K562 (cell line): ENCODE measurements at places on chromosomes 3 and 15.

GRCh38 chr3:144652573-144652972 is 681.0 kb downstream of the DIPK2A start:
- no peak for DNase-seq

DNA sequence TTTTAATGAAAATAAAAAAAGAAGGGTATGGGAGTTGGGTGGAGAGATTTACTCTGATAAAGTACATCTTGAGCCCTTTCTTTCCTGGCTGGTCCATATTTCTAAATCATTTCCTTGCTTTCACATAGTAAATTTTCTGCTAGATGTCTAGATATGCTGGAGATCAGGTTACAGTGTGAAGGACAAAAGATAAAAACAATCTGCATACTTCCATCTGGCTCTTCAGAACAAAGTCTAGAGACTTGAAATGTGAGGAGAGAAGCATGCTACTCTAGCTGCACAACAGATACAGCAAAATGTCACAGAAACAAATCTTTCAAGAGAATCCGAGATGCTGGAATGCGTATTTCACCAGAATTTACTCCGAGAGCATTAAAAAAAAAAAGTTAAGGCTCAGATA is 42.2 kb downstream of the FOXP1 start:
- DNase-seq: peak; percentile 23

GRCh38 chr3:44678480-44679116 is 30.1 kb downstream of the ZNF35 start:
- no peak for DNase-seq

DNA sequence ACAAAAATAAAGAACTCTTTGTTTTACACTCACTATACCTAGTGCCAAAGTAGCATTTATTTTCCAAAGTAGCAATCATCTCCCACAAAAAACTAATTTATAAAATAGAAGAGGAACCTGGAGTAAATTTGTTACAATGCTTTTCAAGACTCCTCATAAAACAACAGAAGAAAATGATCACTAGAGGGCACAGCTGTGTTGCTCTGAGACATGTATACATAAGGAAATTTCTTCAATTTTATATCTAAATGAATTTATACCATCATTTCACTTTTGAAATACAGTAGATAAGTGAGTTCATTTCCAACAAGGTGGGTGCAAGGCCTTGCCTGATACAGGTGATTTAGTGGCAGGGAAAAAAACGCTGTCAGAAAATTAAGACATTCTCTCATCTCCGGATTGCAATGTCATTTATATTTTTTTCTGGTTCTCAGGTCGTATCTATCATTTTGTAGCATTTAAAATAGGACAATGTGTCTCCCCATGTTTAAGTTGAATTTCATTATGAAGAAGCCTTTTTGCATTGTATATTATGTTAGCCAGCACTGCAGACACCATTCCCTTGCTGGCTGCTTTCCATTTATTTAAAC is 25.3 kb upstream of the ARHGEF26 start:
- DNase-seq: no peak

- no peak for DNase-seq
These were observed 53.3 kb upstream of the TLE3 start for GRCh38 chr15:70151003-70151402.

- DNase-seq: no peak
These were observed 61.9 kb downstream of the GOLGA6L7 start for GRCh38 chr15:28786521-28786920.

DNA sequence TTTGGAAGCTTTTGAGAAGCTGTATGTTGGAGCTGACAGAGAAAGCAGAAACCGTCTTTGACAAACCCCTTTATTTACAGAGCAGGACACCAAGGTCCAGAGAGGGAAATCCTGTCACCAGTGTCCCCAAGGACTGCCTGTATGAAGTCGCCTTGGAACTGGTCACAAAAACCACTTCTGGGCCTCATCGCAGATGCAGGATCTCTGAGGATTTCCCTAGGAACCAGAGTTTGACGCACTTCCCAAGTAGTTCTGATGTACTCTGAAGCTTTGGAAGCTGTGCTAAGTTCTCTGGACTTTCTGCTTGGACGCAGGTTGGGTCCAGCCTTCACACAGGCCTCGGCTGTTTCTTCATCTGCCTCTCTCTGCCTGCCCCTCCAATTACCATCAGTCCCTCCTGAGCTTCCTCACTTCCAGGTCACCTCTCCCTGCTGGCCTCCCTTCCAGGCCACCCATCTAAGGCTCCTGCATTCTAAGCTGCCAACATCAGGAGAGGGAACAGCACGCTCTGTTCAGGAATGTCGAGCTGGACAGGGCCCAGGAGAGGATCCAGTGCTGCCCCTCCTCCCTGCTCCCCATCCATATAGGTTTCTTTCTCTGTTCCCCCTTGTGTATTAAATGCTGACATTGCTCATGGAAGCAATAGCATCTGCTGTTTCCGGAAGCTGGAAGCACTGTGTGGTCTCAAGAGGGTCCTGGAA is 270.8 kb downstream of the OPA1 start:
- DNase-seq: no peak

- DNase-seq: no peak
These were observed 30.2 kb upstream of the ATOSA start for GRCh38 chr15:52709187-52709981.

DNA sequence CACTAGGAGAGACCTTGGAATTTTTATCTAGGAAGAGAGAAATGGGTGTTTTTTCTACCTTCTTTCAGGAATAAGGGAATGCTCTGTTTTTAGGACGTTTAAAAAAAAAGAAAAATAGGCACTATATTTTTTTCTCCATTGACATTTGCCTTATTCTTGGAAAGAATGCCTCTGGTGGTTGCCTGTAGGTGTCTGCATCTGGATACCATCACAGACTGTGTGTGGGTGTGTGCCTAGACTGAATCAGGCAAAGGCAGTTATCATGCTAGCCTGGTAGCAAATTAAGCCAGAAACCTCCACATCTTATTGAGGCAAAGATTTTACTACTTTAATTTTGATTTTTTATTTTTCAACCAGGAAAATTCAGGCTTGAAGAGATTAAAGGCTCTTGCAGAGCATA is 513.6 kb upstream of the KCNMB2 start:
- no peak for DNase-seq

GRCh38 chr3:194206320-194206719 is 70.4 kb downstream of the HES1 start:
- no peak for DNase-seq

- DNase-seq: no peak
These were observed 605 bp upstream of the RASL12 start for GRCh38 chr15:65068403-65068788.

DNA sequence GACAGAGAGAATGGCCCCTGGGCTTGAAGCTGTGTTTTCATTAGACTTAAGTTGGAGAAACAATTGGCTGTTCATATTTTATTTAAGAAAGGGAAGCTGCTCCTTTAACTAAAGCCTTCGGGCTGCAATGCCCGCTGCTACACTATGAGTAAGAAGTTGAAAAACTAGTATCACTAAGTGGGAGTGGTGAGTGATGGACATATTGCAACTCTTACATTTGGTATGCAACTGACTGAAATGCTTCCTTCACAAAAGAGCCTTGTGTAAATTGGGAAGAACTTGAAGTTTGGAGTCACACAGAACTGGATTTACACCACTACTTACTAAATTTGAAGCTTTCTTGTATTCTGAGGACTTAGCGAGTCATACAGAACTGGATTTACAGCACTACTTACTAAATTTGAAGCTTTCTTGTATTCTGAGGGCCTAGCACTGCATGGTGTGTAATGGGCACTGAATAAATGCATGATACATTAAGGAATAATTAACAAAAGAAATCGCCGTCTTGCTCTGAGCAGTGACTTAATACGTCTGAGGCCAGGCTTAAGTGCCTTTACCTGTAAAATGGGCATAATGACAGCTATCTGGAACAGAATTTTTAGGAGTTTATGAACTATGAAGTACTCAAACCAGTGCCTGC is 149.5 kb downstream of the RYR3 start:
- DNase-seq: no peak

GRCh38 chr15:81069909-81070308 is 64.2 kb upstream of the CFAP161 start:
- peak; percentile 48 for DNase-seq

- no peak for DNase-seq
These were observed 19.7 kb downstream of the PTPRG start for GRCh38 chr3:61580982-61581643.

GRCh38 chr3:175325440-175325839 is 466.3 kb downstream of the NAALADL2 start:
- DNase-seq: no peak

DNA sequence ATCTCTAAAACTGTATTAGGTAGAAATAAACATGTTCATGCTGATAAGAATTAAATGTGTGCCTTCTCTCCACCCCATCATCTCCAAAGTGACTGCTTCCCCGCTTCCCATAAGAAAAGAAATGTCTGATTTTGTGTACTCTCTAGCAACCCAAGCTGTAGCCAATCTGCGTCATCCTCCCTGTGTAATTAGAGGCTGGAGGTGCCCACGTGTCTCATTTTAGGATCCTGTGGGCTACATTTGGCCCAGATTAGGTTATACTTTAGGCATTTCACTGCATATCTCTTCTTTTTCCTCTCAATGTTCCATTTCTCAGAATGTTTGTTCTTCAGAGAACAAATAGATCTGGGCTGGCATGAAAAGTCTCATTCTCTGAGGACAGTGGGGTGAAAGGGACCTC is 19.3 kb upstream of the ZNF148 start:
- no peak for DNase-seq

DNA sequence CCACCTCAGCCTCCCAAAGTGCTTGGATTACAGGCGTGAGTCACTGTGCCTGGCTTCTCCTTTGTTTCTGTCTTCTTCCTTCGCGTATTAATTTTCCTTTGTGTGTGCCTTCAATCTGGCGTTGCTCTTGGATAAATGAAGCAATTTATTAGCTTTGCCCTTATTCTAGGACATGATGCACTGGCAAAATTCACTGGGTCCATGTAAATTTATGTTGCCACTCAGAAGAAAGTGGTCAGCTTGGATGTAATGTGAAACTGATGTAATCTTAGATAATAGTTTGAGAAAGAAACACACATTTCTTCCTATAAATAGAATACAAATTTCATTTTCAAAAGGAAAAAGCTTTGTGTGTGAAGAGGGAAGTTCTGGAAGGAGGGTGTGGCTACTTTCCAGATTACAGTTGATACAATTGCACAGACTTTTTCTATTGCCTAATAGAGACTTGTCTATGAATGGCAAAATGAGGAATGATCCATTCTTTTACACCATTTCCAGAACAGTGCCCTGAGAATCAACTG is 23.3 kb upstream of the ATP1B3 start:
- DNase-seq: no peak

- DNase-seq: no peak
These were observed 14.6 kb upstream of the FGD5 start for GRCh38 chr3:14803981-14804834.

GRCh38 chr3:57951066-57951882 is 56.9 kb upstream of the FLNB start:
- DNase-seq: peak; percentile 70

- no peak for DNase-seq
These were observed 222.7 kb downstream of the EFHB start for GRCh38 chr3:19711160-19711782.

GRCh38 chr3:128362026-128362965 is 104.4 kb downstream of the DNAJB8 start:
- no peak for DNase-seq

- no peak for DNase-seq
These were observed 79.6 kb downstream of the CPN2 start for GRCh38 chr3:194271460-194272035.

DNA sequence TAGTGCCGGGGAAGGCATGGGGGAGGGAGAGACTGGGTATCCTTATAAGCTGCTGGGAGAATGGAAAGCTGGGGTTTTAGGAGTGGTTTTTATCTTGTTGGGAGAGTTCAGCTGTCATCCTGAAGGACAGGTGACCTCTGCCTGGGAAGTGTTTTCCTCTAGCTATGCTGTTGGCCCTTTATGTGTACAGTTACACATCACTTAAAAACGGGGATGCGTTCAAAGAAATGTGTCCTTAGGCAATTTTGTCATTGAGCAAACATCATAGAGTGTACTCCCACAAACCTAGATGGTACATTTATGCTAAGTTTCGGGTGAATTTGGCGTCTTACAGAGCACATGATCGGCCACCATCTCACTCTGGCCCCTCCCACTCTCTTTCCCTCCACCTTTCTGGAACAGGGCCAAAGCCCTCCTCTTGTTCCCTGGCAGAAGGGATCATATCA is 164.3 kb upstream of the NUDT16 start:
- DNase-seq: no peak

DNA sequence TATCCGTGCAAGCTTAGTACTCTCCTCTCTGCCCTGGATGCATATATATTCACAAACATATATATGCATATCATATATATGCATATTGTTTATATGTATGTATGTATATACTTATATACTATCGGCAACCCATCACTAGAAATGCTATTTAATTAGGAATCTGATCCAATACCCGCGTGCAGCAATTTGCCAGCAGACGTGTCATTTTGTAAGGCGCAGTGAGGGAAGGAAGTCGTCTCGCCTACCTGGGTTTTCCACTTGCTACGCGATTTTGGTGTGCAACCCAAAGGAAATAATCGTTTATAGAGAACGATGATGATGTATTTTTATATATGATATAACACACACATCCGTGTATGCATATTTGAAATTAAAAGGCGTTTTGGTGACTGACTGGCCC is 5.6 kb upstream of the FEZF2 start:
- no peak for DNase-seq

DNA sequence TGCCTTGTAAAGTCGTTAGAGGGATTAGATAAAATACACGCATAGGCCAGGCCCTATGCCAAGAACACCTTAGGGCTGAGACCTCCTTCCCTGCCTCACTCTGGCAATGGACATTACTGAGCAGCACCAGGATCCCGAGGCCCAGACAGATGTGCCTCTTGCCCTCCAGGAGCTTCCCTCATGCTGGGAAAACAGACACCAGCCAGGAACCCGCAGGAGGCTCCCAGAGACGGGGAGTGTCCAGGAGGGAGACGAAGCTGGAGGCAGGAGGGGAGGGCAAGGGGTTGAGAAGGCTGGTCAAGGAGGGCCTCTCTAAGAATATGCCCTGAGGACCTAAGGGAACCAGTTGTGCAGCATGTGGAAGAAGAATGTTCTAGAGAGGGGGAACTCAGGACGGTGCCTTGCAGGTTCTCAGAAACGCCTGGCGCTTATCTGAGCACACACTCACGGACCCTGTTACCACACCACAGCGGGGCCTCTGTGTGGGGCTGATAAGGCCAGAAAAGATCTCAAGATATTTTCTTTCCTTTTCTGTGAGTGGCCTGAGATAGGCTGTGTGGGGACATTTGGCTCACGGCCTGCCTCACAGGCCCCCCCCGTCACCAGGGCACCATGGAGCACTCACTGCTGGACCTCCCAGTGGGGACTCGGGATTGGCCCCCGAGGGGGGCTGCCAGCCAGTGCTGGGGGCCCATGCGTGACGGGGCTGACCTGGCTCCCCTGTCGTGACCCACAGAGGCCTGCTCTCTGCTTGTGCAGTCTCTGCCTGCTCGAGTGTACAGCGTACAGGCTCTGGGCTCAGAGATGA is 22.0 kb upstream of the CYP11A1 start:
- peak; percentile 89 for DNase-seq

- no peak for DNase-seq
These were observed 9.2 kb downstream of the CHCHD6 start for GRCh38 chr3:126713199-126713598.

DNA sequence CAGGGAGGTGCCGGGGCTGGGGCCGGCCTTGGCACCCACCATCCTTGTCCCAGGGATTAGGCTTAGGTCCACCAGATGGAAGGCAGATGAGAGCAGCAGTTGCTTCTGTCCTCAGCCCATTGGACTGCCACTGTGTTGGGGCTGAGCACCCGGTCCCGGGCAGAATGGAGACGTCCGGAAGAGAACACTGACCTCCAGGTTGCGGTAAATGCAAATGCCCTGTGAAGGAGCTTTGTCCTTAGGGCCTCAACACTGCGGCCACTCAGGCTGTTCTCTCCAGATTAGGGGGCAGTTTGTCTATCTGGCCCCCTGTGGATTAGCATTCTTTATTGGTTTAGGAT is at the start of gene SERINC4:
Gene SERINC4, minus strand, starts transcription at position 276 of the 341 bp plus-strand sequence. Its CDS starts 234 bp downstream, at position 42.
- DNase-seq: no peak
